Stimulated activated CD4-positive, alpha-beta T cell treated with anti-CD3 and anti-CD28 coated beads, Interleukin-2, amount 100 ng/mL, for 48 hours (primary cell): ENCODE measurements at places on chromosomes 5 and 9.

- DNase-seq, result no peak
These were observed 12.9 kb upstream of the PAM start for GRCh38 chr5:102742215-102742614.

- DNase-seq, result no peak
These were observed 4.4 kb downstream of the MPDZ start for GRCh38 chr9:13274886-13275641.

DNA sequence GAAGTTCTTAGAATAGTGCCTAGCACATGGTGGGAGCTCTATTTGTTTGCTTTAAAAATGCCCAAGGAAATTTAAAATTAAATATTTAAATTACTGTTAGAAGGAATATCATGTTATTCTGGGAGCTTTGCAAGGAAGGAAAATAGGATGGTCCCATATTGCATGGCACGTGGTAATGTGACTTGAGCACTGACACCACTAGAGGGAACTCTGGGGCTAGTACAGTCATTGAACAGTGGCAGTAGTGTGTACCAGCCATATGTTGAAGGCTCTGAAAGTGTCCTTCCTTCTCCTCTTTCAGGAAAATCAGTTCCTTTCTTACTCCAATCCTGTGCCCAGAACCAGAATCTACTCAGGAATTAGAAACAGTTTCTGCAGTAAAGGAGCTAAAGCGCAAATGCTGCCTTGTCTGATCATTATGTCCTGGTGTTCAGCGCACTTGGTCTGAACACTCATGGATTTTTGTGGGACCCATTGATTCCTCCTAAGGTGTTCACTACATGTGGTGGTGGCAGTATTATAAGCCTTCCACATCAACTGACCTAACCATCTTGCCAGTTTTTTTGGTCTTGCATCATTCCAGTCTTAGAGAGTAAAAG, 54.1 kb downstream of the GDA start:
- no peak for DNase-seq

DNA sequence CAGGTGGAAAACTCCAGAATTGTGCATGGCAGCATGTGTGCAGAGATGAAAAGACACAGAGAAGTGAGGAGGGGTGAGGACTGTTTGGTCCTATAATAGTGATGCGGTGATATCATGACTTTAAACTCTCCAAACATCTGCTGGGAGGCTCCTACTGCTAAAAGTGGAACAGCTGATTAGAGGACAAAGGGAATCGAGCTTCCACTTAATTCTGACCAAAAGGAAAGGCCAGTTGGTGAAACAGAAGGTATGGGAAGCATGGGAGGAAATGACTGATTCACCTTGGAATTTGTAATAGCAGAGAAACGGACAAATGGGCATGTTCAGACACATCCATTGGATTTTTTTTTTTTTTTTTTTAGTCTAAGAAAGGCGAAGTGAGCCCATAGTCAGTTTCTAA, 67.5 kb upstream of the MAMDC2 start:
- DNase-seq, result no peak

DNA sequence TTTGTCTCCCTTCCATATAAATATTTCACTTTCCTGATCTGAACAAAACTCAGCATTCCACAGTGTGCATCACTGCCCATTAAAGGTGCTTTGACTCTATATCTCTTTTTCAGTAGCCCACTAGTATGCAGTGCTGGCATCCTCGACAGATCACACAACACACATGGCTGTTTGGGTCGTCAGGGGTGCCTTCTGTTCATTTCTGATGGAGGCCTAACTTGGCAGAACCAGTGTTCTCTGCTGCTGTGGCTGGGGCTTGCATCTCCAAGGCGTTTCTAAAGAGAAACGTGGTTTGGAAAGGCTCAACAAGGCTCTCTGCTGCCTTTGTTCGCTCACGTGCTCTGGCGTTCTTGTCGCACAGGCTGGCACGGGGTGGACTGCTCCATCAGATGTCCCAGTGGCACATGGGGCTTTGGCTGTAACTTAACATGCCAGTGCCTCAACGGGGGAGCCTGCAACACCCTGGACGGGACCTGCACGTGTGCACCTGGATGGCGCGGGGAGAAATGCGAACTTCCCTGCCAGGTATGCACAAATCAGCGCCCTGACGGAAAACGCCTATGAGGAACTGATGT, 97.7 kb upstream of the PRRC1 start:
- no peak for DNase-seq
